ENCODE measurements at places on chromosomes 3 and 15.

DNA sequence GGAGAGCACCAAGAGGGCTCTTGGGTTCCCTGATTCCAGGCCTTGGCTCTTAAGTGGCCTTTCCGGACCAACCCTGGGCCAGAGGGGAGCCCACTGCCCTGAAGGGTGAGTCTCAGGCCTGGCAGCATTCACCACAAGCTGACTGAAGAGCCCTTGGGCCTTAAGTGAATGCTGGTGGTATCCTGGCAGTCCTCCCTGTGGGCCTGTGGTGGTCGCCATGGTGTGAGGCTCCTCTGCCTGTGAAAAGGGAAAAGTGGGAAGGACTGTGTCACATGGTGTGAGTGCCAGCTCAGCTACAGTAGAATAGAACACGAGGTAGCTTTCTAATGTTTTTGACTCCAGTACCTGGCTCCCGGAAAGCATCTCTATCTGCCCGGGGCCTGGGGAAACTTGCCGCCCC is 15.3 kb downstream of the CHDH start:
- DNase-seq = no peak

DNA sequence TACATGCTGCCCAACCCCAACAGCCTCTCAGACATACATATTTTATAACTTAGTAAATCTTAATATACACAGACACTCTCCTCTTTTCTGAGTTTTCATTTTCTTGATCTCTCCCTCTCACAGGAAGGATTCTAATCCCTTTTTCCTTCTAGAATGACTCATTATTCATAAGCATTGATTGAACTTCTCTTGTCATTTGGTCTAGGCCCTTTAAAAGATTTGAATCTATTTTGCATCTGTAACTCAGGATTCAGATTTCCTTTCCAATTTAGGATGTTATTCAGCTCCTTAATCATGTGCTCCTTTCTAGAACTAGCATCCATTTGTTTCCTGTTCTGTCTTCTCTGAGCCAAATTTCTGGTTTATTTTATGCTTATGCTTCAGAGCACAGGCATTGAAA is 624.5 kb upstream of the SGO1 start:
- DNase-seq = no peak

DNA sequence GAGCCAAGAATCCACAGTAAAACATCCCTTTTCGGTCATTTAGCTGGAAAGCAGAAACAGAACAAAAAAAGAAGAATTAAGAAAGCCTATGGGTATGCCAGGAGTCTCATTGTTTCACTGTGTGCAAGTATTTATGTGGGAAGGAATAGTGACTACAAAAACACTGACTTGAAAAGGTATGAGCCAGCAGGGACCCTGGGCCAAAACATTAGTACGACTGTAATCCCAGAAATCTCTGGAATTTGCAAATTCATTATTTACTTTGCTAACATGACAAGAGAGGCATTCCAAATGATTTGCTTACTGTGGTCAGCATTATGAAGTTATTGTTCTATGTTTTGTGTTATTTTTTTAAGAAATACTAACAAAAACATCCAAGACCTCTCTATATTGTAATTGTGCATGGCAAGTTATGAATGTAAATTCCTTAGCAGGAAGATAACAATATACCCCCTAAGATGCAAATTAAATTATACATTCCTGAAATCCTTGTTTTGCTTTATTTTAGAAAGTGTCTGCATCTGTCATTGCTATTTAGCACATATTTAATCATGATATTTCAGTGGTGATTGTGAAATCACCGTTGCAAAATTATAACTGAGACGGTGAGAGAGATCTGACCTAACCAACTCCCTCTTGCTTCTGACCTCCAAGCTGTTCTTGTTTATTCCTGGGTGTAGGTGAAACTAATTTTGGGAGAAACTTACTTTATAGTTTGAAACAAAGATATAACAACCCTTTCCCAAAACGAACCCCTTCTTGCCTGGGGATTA is 299.2 kb downstream of the ZPLD1 start:
- no peak for DNase-seq

DNA sequence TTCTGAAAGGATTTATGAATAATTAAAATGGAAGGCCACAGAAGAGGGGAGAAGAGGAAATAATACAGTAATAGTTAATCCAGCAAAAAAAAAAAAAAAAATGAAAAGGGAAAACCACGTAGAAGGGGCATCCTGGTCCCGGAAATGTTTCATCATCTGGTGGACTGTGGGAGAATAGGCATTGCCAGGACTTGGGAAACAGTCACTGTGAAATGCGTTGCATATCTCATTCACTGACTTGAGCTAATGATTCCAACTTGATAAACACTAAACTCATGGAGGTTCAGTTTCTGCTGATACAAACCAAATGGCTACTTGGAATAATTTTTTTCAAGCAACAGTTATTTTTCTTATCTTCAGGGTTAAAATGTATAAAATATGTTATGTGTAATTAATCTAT is 3.2 kb downstream of the XCR1 start:
- no peak for DNase-seq

GRCh38 chr15:43484455-43484854 is 8.5 kb downstream of the TP53BP1 start:
- no peak for DNase-seq

GRCh38 chr15:74770211-74770903 is 11.5 kb upstream of the CSK start:
- DNase-seq = no peak

- DNase-seq = no peak
Observed at GRCh38 chr15:74906067-74906449, 593 bp downstream of the FAM219B start.

GRCh38 chr15:85707519-85708338 is 87.0 kb downstream of the KLHL25 start:
- no peak for DNase-seq

- DNase-seq = no peak
Observed at GRCh38 chr3:43817825-43818224, 127.1 kb downstream of the ABHD5 start.

DNA sequence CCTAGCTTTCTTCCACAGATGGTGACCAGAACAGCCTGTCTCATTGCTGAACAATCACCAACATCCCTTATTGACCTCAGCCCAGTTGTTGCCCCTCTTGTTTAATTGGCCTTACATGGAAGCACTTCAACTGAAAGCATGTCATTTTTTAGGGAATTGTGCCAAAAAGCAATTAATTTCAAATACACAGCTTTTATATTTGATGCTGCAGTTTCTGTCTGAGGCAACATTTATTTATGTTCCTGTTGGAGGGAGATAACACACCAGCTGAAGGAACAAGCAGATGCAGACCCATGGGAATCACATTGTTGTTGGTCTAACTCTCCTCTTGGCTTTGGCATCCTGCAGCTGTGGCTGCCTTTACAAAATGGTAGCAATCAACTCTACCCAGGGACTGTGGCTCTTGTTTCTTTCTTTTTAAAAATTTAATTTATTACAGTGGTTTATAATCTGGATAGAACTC is 498.1 kb upstream of the RGMA start:
- DNase-seq = no peak

DNA sequence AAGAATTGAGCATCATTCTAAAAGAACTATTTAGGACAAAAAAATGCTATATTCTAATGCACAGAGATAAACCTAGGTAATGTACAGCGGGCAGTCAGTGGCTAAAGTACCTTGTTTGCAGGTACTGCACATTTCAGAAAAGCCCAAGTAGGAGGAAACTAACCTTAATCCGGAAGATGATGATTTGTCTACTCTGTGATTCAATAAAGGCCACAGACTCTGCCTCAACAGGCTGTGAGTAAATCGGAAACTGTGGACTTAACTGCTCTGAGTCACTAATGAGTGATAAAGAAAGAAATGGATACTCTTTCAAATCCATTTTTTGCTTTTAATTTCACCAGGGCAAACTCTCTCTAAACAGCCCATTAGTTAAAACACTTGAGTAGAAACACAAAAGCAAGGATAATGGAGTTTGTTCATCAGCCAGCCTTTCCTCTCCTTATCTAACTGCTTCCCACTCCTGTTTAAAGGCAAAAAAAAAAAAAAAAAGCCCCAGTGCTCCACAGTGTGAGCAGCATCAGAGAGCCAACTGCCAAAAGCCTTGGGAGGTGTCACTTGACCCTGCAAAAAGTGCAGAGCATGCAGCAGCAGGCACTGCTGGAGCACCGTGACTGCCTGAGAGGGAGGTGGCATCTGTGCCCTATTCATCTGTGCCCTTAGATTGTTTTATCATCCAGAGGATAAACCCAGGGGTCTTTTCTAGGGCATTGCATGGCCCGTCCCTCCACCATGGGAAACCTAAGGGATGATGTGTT is 187.7 kb downstream of the SATB1 start:
- no peak for DNase-seq

- no peak for DNase-seq
Observed at GRCh38 chr3:54819946-54820345, 107.9 kb downstream of the LRTM1 start.

DNA sequence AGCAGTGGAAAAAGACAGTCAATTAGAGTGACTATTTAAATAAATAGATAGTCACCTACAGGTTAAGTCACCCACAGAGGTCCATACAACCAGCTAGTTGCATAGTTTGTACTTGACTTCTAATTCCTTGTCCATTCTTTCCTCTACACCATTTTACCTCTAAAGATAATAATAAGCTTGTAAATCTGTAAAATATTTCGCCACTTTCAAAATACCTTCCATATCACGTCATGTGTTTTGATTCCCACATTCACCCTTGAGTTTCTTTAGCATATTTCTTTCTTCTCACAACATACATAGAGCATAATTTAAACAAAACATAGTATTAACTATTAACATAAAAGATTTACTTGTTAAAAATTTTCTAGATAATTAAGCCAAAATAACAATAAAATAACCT is 689.6 kb downstream of the MECOM start:
- no peak for DNase-seq

- DNase-seq = no peak
Observed at GRCh38 chr3:19348941-19349564, 200.7 kb downstream of the KCNH8 start.

GRCh38 chr3:154175041-154175440 is 53.9 kb downstream of the ARHGEF26 start:
- no peak for DNase-seq

DNA sequence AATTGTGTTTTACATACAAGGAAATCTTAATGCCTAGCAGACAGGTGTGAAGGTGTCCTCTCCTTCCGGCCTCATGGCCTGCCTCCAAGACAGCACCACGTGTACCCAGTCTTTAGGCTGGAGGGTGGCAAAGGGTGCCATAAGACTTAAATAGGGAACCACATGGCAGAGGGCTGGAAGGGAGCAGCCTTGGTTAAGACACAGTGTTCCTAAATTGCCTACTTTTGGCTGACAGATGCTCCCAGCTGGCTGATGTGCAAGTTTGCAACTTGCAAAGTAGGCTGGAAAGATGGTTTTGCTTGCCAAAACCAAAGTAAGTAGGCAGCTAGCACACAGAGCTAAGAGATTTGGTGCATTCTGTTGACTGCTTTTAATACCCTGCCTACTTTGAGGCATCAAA is 45.2 kb downstream of the CCNB2 start:
- no peak for DNase-seq

GRCh38 chr3:194938845-194939531 is 253.3 kb downstream of the FAM43A start:
- no peak for DNase-seq

GRCh38 chr3:169634618-169635236 is 28.8 kb downstream of the MECOM start:
- DNase-seq = no peak

DNA sequence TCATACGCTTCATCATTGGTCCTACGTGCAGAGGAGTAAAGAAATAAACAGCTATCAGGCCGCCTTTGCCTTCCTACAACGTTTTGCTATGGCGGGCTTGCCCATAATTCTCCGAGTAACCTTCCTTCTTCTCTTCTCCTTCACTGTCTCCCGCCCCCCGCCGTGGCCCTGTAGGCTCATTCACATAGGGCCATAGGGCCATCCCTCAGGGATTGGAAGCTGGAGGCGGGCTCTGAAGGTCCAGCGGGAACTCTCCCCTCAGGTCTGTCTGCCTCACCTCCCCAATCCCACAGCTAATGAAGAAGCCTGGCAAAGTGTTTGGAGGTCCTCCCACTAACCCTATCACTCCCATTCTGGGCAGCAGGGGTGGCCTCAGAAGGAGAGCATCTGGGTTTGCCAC is 43.6 kb downstream of the SEMA5B start:
- DNase-seq = no peak

DNA sequence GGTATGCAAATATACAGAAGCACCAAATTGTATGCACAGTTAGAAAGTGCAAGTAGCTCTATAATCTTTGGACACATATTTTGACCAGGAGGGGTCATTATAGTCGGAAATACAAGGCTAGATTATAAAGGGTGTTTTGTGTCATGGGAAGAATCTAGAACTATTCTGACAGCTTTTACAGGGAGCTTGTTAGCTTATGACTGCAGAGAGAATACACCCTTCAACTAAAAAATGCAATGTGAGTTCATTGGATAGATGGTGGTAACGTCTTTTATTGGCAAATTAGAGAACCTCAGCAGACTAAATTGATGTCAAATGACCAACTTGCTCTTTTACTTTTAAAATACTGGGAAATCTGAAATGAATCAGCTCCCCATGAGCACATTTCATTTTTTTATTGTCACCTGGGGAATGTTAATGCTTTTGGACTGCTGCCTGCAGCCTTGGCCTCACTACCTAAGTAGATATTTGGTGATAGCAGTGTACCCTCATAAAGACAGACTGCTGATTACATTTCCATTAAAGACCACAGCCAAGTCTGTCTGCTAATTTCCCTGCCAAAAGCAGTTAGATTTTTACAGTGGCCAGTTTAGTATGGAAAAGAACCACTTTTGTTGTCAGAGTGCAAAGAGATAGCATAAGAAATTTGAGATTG is 515.9 kb upstream of the DPPA4 start:
- DNase-seq = no peak

DNA sequence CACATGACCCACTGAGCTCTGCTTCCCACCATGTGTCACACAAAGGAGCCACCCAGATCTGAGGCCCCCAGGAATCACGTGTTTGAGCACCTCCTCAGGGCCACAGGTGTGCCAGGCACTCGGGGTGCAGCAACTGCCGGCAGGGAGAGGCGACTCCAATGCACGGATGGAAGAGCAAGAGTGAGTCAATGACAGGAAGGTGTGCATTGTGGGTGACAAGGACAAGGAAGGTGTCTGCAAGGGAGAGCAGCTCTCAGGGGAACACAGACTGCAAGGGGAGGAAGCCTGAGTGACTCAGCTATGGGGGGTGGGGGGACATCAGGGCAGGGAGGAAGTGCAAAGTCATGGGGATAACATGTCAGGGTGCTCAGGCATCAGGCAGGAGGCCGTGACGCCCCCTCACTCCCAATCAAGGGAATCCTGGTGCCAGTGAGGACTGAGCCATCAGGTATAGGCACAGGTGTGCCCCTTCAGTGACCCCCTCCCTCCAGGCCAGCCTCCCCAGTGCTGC is 67.4 kb downstream of the NUP210 start:
- no peak for DNase-seq

DNA sequence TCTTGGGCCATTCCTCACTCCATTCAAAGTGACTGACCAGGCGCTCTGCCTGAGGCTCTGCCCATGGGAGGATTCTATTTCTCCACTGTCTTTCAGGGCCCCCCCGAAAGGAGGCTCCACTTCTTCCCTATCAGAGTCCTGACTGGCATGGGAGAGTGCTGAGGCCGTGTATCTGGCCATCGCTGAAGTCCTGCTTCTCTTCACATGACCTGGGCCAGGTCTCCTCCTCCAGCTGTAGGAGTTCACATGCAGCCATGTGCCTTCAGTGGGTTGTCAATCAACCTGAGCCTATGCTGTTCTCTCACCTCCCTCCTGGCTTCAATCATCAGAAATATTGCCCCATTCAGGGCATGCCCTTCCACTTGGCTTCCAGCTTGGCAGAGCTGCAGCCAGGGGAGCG is 12.8 kb upstream of the APBA2 start:
- no peak for DNase-seq

GRCh38 chr3:164250923-164251322 is 827.4 kb downstream of the SI start:
- no peak for DNase-seq

GRCh38 chr3:153903430-153903829 is 217.8 kb upstream of the ARHGEF26 start:
- no peak for DNase-seq
